Motor neuron (in vitro differentiated cells): ENCODE measurements at places on chromosomes 2 and 18.

DNA sequence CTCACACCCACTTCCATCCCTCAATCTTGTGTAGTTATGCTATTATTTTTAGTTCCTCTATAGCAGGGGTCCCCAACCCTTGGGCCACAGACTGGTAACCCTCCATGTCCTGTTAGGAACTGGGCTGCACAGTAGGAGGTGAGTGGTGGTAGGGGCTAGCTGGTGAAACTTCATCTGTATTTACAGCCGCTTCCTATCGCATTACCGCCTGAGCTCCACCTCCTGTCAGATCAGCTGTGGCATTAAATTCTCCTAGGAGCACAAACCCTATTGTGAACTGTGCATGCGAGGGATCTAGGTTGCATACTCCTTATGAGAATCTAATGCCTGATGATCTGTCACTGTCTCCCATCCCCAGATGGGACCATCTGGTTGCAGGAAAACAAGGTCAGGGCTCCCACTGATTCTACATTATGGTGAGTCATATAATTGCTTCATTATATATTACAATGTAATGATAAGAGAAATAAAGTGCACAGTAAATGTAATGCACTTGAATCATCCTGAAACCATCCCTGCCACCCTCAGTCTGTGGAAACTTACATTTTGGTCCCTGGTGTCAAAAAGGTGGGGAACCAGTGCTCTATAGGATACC lies 1.6 kb upstream of the RAB11FIP5 start:
- no peak for ATAC-seq

GRCh38 chr18:58208207-58208932 lies 164.3 kb downstream of the NEDD4L start:
- peak; percentile 31 for ATAC-seq

- ATAC-seq = no peak
Observed at GRCh38 chr18:69944436-69944835, 3.2 kb downstream of the CD226 start.

- no peak for ATAC-seq
Observed at GRCh38 chr2:65027616-65028244, 28.5 kb upstream of the CEP68 start.

DNA sequence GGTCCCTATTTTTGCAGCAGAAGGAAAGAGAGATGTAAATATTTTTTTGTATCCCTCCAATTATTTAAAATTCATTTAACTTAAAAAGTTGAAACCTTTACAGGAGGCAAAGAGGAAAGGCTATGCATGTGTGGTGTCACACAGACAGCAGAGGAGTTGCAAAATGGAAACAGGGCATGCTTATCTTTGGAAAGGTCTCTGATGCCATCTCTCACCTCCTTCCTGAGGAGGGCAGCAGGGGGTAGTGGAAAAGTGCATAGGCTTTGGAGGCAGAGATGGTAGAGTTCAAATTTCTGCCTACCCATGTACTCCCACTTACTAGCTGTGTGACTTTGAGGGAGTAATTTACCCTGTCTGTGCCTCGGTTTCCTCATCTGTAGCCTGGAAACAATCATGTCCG lies 99.6 kb upstream of the MCFD2 start:
- ATAC-seq = no peak

DNA sequence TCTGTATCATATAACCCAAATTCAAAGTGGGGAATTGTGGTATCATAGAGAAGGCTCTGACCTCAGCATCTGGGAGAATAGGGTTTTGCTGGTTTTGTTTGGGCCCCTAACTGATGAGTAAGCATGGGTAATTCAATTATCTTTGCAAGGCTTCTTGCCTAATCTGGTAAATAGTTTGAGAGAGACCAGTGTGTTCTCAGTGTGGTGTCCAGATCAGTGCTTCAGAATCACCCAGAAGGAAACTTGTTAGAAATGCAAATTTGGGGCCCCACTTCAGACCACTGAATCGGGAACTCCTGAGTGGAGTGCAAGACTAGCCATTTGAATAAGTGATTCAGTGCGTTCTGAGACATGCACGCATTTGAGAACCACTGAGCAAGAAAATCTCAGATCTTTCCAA lies 282.7 kb downstream of the EPHA4 start:
- peak; percentile 85 for ATAC-seq

DNA sequence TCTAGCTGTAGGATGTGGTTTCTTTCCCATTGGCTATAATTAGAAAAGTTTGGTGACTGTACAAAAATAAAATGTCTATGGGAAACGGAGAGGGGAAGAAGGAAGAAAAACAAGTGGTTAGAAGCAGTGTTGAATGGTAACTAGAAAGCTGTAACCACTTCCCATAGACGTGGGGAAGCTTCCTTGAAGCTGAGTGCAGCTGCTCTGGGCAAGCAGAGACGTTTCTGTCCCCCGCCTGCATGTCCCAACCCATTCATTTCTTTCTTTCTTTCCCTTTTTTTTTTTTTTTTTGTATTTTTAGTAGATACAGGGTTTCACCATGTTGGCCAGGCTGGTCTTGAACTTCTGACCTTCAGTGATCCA lies 367.8 kb upstream of the HS6ST1 start:
- ATAC-seq = no peak

- no peak for ATAC-seq
Observed at GRCh38 chr18:48891721-48892120, 59.0 kb downstream of the SMAD7 start.

DNA sequence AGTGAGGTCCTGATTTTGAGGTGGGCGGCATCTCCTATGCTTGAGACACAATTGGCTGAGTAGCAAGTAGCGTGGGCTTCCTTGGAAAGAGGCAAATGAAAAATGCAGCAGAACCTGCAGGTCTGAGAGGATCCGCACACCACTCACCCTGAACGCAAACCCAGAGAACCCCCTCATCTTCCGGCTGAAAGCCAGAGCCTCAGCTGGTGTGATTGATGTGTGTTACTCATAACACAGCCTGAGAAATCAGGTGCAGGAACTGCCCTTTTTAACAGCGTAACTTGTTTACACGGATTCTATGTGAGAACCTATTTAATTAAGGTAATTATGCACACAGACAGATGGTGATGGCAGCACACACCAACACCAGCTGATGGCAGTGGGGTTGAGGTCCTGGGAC lies 123.4 kb downstream of the MRO start:
- no peak for ATAC-seq
